ENCODE measurements at places on chromosomes 16 and 17. TPM values are rescaled to one million over a fixed set of nuclear protein-coding genes. Genes with fewer than 3 reads are reported as not detected.

SDR42E1 gene
- 0.07 TPM for total RNA-seq

TLCD3A gene
- 1.5 TPM for total RNA-seq

BAIAP3 gene
- total RNA-seq: 0.34 TPM

GNAO1 gene
- total RNA-seq: 0.37 TPM

Data from activated naive CD4-positive, alpha-beta T cell treated with anti-CD3 and anti-CD28 coated beads, Interleukin-2, amount 50 U/mL, for 72 hours (primary cell).